ENCODE measurements at places on chromosomes 5 and 9. TPM values are rescaled to one million over a fixed set of nuclear protein-coding genes. Genes with fewer than 3 reads are reported as not detected.
A peak's percentile ranks its signal among the peaks of the same experiment; 100 is the strongest.

The OR1J2 gene
- total RNA-seq: not detected

DNA sequence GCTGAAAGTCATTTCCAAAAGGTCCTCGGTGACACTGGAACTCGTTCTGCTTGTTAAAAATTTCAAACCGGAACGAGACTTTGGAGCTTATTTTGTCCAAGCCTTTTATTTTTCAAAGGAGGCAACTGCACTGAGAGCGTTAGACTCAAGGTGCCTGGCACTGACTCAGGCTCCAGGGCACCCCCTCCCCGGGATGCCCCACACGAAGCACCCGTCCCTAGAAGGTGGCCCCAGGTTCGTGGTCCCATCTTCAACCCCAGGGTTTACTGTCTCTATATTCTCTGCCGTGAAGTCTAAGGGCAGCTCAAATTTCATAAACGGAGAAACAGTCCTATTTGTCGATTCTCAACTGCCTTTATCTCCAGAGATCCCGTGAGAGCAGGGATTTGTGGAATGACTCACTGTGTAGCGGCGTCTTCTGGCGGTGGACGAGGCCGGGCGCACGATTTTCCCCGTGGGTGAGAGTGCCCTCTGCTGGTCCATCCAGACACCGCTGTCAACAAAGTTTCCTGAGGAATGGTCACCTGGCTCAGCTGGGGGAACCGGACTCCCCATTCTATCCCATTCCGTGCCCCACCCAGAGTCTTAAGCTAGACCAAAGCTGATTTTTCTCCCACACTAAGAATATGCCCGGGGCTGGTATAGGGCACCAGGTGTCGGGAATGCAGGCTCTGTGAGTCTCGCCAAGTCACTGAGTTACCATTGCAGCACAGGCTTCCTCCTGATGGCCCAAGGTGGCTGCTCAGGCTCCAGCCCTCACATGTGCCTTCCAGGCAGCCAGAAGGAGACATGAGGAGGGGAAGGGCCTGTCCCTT, 27.1 kb upstream of the SLC6A19 start:
- no peaks in the 10 kb centered on the region for H3K36me3 ChIP-seq
- H3K4me3 ChIP-seq: no peak overlapping the region
- no peaks in the 10 kb centered on the region for H3K27me3 ChIP-seq
- H3K27ac ChIP-seq: no peak overlapping the region
- H3K4me1 ChIP-seq: no peaks in the 10 kb centered on the region
- peak; percentile 61 for DNase-seq

- H3K36me3 ChIP-seq: no peaks in the 10 kb centered on the region
- H3K27me3 ChIP-seq: no peaks in the 10 kb centered on the region
- DNase-seq: no peak
- H3K4me3 ChIP-seq: no peak overlapping the region
- no peaks in the 10 kb centered on the region for H3K4me1 ChIP-seq
These were observed 18.4 kb downstream of the NR4A3 start for GRCh38 chr9:99840072-99840471.

The LRRC14B gene
- not detected for total RNA-seq

The CNOT8 gene
- total RNA-seq: 46.3 TPM

- H3K27ac ChIP-seq: no peak overlapping the region
- H3K27me3 ChIP-seq: no peaks in the 10 kb centered on the region
- no peaks in the 10 kb centered on the region for H3K4me1 ChIP-seq
- H3K4me3 ChIP-seq: no peak overlapping the region
- no peaks in the 10 kb centered on the region for H3K36me3 ChIP-seq
- DNase-seq: no peak
These were observed 278.0 kb downstream of the CETN3 start for GRCh38 chr5:90131383-90132133.

DNA sequence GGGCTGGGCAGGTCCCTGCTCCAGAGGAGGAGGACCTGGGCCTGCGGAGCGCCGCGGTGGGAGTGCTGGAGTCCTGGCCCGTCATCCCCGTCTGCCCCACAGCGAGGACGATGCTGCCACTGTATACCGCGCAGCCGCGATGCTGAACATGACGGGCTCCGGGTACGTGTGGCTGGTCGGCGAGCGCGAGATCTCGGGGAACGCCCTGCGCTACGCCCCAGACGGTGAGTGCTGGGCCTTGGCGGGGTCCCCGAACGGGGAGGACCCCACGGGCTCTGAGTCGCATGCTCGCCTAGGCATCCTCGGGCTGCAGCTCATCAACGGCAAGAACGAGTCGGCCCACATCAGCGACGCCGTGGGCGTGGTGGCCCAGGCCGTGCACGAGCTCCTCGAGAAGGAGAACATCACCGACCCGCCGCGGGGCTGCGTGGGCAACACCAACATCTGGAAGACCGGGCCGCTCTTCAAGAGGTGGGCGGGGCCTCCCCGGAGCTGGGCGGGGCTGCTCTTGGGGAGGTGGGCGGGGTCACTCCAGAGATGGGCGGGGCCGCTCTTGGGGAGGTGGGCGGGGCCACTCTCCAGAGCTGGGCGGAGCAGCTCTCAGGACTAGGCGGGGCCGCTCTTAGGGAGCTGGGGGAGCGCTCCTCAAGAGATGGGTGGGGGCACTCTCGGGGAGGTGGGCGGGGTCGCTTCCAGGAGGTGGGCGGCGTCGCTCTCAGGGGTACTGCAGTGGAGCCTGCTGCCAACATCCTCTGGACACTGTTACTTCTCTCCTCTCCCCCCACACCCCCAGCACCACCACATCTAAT, 13.1 kb downstream of the LRRC26 start:
- no peak overlapping the region for H3K27ac ChIP-seq
- H3K36me3 ChIP-seq: no peaks in the 10 kb centered on the region
- no peaks in the 10 kb centered on the region for H3K4me1 ChIP-seq
- peaks cover 4% of the 10 kb centered on the region for H3K27me3 ChIP-seq

DNA sequence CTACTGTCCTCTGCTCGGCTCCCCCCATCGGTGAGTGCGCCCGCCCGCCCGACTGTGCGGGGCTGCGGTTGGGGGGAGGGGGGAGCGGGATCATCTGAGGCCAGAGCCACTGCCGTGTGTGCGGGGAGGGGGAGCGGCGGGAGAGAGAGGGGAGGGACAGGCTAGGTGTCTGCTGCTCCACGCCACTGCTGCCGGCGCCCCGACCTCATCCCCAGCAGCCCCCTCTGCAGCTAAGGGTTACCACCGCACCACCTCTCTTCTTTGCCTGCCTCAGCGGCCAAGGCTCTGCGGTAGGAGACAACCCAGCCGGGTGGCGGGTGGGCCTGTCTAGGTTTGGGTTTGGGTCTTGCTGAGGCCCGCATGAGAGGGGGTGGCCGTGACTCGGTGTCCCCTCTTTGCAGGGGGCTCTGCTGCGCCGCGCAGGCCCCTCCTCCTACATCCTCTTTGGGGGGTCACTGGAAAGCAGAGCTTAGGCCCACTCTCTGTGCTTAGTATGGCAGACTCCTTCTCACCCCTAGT, 670 bp upstream of the PURA start:
- H3K36me3 ChIP-seq: no peaks in the 10 kb centered on the region
- H3K27me3 ChIP-seq: no peaks in the 10 kb centered on the region
- H3K27ac ChIP-seq: peak overlapping the region; percentile 94
- no peak for DNase-seq

The ZNF658 gene
- 7.4 TPM for total RNA-seq

DNA sequence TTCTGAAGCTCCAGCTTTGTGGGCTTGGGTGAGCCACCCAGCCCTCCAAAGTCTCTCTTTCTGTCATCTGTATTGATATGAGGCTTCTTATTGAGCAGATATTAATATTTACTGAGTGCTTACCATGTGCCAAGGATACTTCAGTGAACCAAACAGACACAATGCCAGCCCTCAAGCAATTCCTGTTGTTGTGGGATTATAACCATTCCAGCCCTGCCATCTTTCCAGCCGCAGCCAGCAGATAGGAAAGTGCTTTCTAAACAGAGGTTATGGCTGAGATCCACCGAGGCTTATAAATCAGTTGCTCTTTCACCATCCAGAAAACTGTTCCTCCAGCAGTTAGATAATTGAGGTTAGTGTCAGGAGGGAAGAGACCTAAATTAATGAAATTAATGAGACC, 137.7 kb upstream of the ALDH1B1 start:
- H3K27ac ChIP-seq: no peak overlapping the region
- H3K4me1 ChIP-seq: no peaks in the 10 kb centered on the region
- DNase-seq: no peak
- H3K27me3 ChIP-seq: no peaks in the 10 kb centered on the region

The ENTPD2 gene
- total RNA-seq: 9.8 TPM

The SH3TC2 gene
- 69.1 TPM for total RNA-seq

DNA sequence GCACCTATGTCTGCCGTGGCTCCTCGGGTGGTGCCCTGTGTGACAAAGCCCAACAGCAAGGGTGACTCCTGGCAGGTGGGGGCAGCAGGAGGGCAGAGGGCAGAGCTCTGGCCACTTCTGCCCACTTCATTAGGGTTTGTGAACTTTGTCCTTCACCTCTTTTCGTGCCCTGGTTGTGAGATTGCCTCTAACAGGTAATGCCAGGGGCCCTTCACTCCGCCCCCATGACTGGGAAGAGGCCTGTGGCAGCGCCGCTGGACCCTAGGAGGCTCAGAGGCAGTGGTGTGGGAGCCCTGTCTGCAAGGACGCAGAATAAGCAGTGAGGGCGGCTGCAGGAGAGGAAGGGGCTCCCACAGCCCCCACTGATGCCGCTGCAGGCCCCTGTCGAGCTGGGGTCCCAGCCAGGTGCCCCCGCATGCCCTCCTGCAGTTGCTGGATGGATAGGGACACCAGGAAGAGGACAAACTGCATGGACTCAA, 108.7 kb upstream of the LMX1B start:
- no peaks in the 10 kb centered on the region for H3K27me3 ChIP-seq
- H3K27ac ChIP-seq: no peak overlapping the region
- no peak overlapping the region for H3K4me3 ChIP-seq
- no peaks in the 10 kb centered on the region for H3K36me3 ChIP-seq

DNA sequence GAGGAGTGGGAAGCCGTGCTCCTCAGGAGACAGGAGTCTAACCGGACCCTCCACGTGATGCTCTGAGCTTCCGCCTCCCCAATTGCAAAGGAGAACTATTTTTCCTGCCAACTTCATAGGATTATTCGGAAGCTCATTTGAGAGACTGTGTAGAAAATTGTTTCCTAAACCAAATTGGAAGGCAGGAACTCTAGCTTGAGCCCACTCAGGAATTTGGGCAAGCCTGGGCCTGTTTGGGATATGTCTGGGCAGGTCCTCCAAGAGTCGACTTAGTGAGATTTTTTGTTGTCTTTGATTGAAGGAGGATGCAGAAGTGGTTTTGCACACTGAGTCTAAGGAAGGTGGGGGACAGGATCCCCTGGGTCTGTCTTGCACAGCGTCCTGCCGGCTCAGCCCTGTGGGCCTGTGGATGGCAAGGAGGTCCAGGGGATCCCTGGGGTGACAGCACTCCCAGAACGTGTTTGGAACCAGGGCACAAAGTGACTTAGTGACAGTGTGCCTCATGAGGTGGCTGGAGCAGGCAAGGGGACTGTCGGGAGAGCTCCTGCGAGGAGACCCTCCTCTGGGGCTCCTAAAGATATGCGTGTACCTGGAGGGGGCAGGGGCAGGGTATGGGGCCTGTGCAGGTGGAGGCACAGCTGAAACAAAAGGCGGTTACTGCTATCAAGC, 283.3 kb downstream of the NSG2 start:
- H3K4me3 ChIP-seq: no peak overlapping the region
- peaks cover 4% of the 10 kb centered on the region for H3K27me3 ChIP-seq
- no peak overlapping the region for H3K27ac ChIP-seq
- DNase-seq: no peak
- H3K36me3 ChIP-seq: no peaks in the 10 kb centered on the region

DNA sequence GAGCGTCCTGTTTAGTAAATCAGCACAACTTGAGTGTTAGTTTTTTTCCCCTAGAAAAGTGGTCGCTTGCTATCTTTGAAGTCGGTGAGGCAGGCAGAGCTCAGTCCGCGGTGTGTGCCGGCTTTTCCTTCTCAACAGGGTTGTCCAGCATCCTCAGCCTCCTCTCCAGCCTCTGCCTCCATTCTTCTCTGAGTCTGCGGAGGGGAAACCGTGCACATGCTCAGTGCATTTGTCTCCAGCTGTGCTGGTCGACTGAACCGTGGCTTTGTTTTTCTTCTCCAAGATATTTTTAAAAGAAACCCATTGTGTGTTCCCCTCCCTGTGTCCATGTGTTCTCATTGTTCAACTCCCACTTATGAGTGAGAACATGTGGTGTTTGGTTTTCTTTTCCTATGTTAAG, 25.3 kb downstream of the FAM240B start:
- H3K27me3 ChIP-seq: no peaks in the 10 kb centered on the region
- no peak overlapping the region for H3K27ac ChIP-seq
- no peak for DNase-seq

DNA sequence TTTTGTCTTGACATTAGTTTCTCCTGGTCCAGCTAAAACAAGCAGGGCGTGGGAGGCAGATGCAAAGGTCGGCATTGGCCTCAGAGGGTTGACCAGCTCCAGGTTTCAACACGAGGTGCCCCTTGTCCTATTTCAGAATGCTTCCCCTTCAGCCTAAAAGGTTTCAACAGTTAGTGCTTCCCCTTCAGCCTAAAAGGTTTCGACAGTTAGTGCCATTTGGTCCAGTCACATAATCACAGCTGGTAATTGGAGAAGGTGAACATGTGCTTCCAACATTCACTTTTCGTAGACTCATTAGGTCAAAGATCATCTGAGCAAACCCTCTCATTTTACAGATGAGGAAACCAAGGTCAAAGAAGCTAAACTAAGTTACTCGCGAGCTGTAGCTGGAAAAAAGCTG, 270.3 kb upstream of the MAP3K1 start:
- no peak overlapping the region for H3K4me3 ChIP-seq
- no peaks in the 10 kb centered on the region for H3K36me3 ChIP-seq
- no peaks in the 10 kb centered on the region for H3K4me1 ChIP-seq
- H3K27ac ChIP-seq: no peak overlapping the region
- H3K27me3 ChIP-seq: no peaks in the 10 kb centered on the region

DNA sequence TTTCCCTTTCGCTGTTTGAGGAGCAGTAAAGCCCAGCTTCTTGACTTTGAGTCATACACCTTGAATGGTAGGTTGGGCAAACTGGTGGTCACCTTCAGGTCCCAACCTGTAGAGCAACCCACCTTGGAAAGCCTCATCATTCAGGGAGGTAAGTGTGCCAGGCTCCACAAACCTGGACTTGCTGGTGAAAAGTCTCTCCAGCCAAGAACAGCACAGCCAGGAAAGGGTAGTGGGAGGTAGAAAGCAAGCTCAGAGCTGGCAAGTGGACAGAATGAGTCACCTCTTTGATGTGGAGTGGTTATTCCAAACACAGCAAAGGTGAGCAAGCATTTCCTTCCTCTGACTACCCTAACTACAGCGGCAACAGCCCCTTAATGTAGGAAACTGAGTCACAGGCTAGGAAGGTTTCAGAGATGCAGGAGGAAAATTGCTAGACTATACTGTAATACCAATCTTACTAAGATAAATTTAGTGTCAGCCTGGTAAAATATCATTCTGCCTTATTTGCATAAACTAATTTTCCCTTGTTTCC, 117.5 kb upstream of the MTAP start:
- no peaks in the 10 kb centered on the region for H3K36me3 ChIP-seq
- no peaks in the 10 kb centered on the region for H3K27me3 ChIP-seq
- no peaks in the 10 kb centered on the region for H3K4me1 ChIP-seq
- H3K4me3 ChIP-seq: no peak overlapping the region
- no peak overlapping the region for H3K27ac ChIP-seq

- no peaks in the 10 kb centered on the region for H3K27me3 ChIP-seq
- H3K4me3 ChIP-seq: no peak overlapping the region
- H3K27ac ChIP-seq: no peak overlapping the region
- no peak for DNase-seq
These were observed 183.0 kb downstream of the RGS3 start for GRCh38 chr9:113646491-113646890.

The NR5A1 gene
- total RNA-seq: not detected

The FOXD1 gene
- 1.6 TPM for total RNA-seq

The MCIDAS gene
- 0.80 TPM for total RNA-seq

All from prostate gland (tissue), 2 donors.